ENCODE measurements at places on chromosomes 7 and 10.

- no peak for DNase-seq
Observed at GRCh38 chr7:141820067-141820466, 21.2 kb downstream of the PRSS37 start.

DNA sequence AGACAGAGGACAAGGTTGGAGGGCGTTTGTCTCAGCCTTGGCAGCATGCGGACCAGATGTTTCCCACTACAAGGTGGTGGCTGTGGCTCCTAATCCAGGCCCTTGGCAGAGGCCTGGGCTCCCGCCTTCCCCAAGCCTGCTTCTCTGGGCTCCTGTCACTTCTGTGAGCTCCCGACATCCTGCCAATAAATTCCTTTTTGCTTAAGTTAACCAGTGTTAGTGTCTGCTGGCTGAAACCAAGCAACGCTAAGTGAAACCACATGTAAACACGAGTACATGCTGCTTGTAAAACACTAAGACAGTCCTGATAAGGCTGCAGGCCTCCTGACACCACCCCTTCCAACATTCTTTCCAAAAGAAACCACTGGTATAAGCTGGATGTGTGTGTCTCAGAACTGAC, 263.6 kb upstream of the ZMIZ1 start:
- DNase-seq: peak; percentile 84

- DNase-seq: no peak
Observed at GRCh38 chr10:1572519-1573333, 164.6 kb downstream of the ADARB2 start.

DNA sequence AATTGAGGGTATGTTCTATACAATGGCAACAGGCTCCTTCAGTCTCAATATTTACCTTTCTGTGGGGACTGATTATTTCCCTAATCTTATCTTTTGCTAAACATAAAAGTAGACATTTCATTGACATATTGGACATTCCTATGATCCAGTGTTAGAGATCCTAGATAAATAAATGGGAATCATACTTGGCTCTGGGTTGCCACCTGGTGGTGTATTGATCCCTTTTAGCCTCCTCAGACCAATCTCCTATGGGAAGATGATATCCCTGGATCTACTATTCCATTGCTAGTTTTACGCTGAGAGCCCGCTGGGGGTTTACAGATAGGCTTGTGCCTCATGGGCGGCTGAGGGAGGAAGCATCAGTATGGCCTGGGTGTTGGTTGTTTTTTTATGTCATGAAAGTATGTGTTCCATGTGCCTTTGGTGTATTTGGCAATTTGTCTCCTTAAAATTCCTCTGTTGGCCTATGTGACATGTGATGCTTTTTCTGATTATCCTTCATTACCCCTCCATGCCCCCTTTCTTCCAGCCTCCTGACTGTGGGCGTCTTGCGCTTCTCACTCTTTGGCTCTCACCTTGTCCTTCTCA, 18.8 kb downstream of the CELF2 start:
- DNase-seq: peak; percentile 13

GRCh38 chr7:28695300-28696295, 262.5 kb downstream of the TRIL start:
- no peak for DNase-seq

- no peak for DNase-seq
Observed at GRCh38 chr10:26983156-26983555, 117.1 kb downstream of the ANKRD26 start.

- no peak for DNase-seq
Observed at GRCh38 chr7:76044375-76044865, 3.4 kb downstream of the STYXL1 start.

DNA sequence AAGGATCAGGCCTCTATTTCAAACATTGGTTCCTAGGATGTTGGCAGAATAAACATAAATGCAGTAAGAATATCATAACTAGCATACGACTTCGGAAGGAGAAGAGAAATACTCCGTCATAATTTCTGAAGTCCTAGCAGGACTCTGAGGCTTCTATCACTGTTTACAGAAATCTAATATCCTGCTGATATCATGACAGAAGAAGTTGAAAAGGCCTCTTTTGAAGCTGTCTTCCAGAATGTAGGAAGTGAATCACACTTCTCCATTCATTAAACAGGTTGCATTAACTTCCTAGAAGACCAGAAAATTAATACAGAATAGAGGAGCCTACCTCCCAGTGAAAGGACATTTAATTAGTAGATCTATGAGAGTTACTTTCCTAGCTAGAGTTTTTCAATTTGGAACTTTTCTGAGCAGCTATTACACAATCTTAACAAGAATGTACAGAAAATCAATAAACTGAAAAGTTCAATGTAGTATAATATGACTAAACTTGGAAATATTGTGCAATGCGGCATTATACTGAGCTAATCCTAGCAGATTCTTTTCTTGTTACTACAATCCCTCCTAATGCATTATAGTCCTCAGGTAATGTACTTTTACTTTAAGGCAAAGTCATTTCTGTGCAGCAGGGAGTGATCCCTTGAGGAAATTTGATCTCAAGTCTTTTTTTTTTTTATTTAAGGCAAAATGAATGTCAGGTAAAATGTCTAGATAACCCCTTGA, 622.6 kb upstream of the CELF2 start:
- DNase-seq: no peak

- no peak for DNase-seq
Observed at GRCh38 chr10:117007080-117007479, 2.1 kb upstream of the SHTN1 start.

DNA sequence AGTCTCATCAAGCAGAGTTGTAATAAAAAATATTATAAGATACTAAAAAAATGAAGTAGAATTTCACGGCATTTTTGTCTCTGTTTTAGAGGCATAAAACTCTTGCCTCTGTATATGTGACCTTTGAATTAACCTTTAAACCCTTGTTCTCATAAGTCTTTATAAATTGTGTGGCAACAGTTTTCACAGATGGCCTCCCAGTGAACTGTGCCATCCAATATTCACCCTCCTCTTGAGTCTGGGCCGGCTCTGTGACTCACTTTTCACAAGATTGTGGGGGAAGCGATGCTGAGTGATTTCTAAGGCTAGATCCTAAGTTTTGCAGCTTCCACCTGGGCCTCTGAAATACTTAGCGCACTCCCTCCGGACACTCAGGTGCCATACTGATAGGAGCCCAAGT, 4.6 kb upstream of the USP6NL start:
- DNase-seq: no peak

DNA sequence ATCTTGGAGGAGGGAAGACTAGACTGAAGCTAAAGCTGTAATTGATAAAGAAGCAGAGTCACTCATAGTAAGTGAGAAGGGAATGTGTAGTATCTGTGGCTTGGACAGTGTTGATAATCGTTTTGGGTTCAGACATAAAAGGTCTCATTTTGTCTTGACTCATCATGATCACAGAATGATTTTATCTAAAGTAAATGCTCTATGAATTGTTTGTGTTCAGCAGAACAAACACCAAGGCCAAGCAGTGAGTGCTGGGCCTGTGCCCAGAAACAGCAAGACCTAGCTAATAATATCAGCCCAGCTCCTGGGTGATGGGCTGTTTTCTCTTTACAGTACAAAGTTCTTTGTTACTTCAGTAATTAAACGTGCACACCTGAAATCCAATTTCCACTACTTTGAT, 26.7 kb upstream of the CD36 start:
- peak; percentile 75 for DNase-seq

- no peak for DNase-seq
Observed at GRCh38 chr7:24158975-24159374, 125.0 kb upstream of the NPY start.

DNA sequence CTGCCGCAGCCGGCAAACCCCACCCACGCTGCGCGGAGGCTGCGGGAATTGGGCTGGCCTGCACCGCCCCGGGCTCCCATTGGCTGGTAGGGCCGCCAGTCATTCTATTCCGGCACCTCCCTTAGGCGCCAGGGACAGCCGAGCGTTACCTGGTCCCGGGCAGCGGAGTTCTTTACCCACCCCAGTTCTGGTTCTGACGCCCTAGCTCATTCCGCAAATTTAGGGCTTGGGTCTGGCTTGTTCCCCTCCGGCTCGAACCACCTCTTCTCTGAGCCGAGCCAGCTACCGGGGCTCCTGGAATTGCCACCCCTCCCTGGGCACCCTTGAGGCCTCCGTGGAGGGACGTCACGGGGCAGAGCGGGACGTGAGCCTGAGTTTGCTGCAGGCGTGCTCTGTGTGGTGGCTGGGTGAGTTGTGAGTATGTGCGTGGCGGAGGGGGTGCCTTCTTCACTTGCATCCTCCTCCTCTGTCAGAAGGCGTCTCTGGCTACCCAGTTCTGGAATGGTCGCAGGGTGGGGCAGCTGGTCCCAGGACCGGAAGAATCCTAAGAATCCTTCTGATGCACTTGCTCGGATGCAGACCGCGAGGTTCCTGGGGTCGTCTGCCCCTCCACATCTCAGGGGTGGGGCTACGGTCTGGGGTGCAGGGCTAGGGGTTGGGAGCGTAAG, at the start of the genes PDZD7 and SFXN3:
PDZD7 (minus strand) TSS at position 2 of the 668 bp plus-strand sequence. CDS start 910 bp downstream, outside the sequence.
SFXN3 (plus strand) TSS at position 107 of the 668 bp plus-strand sequence. CDS start 3,461 bp downstream, outside the sequence.
- peak; percentile 95 for DNase-seq

DNA sequence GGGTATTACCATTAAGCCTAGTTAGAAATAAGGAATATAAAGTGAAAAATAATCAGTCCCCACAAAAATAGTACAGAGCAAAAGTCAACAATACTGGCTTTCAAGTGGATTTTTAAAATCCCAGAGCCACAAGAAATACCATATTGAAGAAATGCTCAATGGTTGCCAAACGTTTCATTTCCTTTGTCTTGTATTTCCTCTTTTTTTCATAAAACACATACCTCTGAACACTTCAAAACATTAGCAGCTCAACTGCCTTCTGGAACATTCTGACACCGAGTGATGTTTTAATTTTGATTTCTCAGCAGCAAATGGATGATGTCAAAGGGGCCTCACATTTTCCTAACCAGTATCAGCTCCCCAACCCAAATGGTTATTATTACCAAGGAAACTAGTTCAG, 10.5 kb downstream of the NOD1 start:
- no peak for DNase-seq
